ENCODE measurements at places on chromosomes 1 and 21. TPM values are rescaled to one million over a fixed set of nuclear protein-coding genes. Genes with fewer than 3 reads are reported as not detected.

The IGSF9 gene
- 14.1 TPM for total RNA-seq

The MAP10 gene
- total RNA-seq = 2.4 TPM

The IFI16 gene
- 15.1 TPM for total RNA-seq

The RGS5 gene
- total RNA-seq = 41.7 TPM

The FAM151A gene
- 2.8 TPM for total RNA-seq

The PLCH2 gene
- 3.8 TPM for total RNA-seq

The TNFRSF18 gene
- total RNA-seq = 0.61 TPM

The CFAP298 gene
- total RNA-seq = 27.5 TPM

Data from colonic mucosa (tissue), 4 donors.